ENCODE measurements at places on chromosomes 1 and 21. TPM values are rescaled to one million over a fixed set of nuclear protein-coding genes. Genes with fewer than 3 reads are reported as not detected.

Gene TTC24
- not detected for polyA plus RNA-seq

Gene ATP8B2
- polyA plus RNA-seq: 6.4 TPM

Gene TTLL7
- polyA plus RNA-seq: 2.6 TPM

Gene LAD1
- polyA plus RNA-seq: 23.0 TPM

Gene CLDN8
- polyA plus RNA-seq: 0.12 TPM

Gene LCE2B
- polyA plus RNA-seq: not detected

Gene SHE
- 19.3 TPM for polyA plus RNA-seq

Gene FHL3
- polyA plus RNA-seq: 14.1 TPM

Gene C1orf94
- polyA plus RNA-seq: not detected

Measured in adipose tissue (tissue), 3 donors.